Suprapubic skin (tissue), 4 donors: ENCODE measurements at places on chromosomes 1 and 21. TPM values are rescaled to one million over a fixed set of nuclear protein-coding genes. Genes with fewer than 3 reads are reported as not detected.

AMY1C gene
- total RNA-seq: not detected

HAO2 gene
- total RNA-seq: 6.6 TPM

LCE1C gene
- 1,438 TPM for total RNA-seq

EFNA1 gene
- 88.9 TPM for total RNA-seq

CHML gene
- 14.3 TPM for total RNA-seq

SUSD4 gene
- 3.3 TPM for total RNA-seq

SPRR2F gene
- total RNA-seq: not detected

CD1B gene
- total RNA-seq: not detected

DNA sequence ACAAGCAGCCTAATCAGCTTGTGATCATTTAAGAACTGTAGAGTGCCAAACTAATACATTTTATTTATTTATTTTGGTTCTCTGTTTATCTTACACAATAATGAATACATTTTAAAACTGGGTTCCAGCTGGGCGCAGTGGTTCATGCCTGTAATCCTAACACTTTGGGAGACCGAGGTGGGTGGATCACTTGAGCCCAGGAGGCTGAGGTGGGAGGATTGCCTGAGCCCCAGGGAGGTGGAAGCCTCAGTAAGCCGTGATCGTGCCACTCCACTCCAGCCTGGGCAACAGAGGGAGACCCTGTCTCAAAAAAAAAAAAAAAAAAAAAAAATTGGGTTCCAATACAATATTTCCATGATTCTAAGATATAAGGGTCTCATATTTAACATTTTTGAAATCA is 9.2 kb downstream of the FBXO28 start:
- no peak for DNase-seq

DNA sequence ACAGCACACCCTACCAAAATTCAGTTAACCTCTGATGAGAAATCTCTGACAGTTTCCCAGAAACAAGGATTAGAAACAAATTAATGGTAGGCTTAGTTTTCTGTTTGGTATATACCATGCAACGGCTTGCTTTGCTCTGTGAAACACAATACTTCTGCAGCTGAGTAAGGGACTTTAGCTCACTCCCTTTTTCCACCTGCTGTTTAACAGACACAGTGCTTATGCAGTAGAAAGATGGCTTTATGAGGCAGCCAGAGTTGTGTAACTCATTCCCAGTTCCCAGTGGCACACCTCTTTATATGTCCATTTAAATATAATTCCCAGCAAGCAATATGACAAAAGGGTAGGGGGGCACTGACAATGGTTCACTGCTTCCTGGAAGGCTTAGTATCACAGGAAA is 124.0 kb downstream of the PIGK start:
- DNase-seq: no peak

GRCh38 chr1:172345077-172345476 is 75.4 kb upstream of the C1orf105 start:
- DNase-seq: no peak

DNA sequence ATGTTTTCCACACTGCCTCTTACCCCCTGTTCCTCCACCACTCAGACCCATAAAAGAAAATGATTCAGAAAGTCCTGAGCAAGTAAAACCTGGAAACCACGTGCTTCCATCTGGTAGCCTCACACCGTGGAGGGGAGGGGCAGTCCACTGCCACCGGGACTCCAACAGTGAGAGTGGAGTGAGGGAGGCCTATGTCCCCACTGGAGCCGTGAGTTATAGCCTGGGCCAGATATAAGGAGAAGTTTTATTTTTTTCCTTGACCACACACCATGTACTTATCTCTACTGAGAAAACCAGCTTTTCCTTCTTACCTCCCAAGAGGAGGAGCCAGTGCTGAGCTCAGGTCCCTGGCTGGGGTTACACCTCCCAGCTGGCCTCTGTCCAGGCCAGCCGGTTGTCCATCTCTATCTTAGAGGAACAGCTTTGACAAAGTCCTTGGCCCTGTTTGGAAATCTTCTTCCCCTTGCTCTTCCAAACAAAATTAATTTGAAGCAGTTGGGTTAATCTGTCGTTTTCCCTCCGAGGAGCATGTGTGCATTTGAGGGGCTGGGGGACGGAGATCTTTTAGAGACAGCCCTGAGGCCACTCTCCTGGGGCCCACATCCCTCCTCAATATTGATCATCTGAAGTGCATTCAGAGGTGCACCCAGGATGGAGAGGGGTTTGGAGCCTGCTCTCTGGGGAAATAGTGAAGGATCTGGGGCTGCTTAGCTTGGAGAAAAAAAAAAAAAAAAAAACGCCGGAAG is 49.1 kb upstream of the SERBP1 start:
- DNase-seq: no peak

GRCh38 chr1:176768532-176768931 is 305.6 kb downstream of the PAPPA2 start:
- no peak for DNase-seq

GRCh38 chr1:228306275-228307217 is 98.7 kb downstream of the OBSCN start:
- DNase-seq: peak; percentile 40

DNA sequence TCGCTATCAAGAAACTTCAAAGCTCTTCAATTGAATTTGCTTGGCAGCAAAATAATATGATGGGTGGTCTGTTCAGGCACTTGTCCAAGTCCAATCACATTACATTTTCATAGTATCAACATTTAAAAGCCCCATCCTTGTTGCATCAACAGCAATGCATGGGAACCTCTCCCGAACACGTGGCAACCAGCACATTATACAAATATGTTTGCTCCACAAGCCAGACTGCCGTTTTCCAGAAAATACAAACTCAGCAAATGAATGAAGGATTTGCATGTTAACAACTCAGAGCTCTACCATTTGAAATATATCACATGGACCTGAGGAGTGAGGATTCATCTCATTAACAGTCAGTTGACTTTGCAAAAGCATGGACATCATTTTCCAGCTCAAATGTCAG is 20.0 kb upstream of the LYPLAL1 start:
- no peak for DNase-seq

DNA sequence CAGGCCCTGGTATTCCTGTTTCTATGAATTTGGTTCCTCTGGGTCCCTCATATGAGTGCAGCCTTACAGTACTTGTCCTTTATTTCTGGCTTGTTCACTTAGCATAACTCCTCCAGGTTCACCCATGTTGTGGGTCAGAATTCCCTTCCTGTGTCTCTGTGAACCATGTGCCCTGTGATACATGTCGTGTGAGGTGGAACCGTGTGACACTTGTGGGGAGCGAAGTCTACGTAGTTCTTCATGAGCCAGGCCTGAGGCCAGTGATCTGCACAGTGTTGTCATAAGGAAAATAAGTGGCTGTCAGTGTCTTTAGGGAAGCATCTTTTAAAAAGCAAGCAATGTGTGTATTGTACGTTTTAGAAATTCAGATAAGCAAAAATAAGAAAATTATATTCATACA is 122.8 kb downstream of the GALNT2 start:
- DNase-seq: no peak

- peak; percentile 56 for DNase-seq
Measured at GRCh38 chr1:234961456-234962339, 166.9 kb downstream of the TOMM20 start.

- no peak for DNase-seq
Measured at GRCh38 chr1:53057127-53057526, 4.9 kb upstream of the PODN start.

- peak; percentile 57 for DNase-seq
Measured at GRCh38 chr21:45333583-45334121, 46.0 kb upstream of the POFUT2 start.

GRCh38 chr1:184214128-184214527 is 162.6 kb downstream of the TSEN15 start:
- no peak for DNase-seq

DNA sequence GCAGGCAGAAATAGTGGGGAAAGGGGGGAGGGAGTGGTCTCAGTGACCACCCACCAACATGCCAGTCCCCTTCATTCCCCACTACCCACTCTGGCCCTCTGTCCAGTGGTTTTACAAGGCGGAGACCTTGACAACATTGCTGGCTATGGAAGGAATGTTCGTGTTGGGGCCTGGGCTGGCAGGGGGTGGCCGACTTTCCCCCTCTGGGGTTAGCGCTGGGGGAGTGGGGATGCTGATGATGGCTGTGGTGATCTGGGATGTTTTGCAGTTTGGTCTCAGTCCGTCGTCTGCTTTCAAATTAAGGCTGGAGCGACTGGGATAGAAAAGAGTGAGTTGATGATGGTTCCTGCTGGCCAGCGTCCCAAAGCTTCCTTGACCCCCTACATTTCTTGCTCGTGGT is 20.3 kb downstream of the DDX20 start:
- no peak for DNase-seq

GRCh38 chr1:219161371-219161770 is 12.3 kb upstream of the LYPLAL1 start:
- no peak for DNase-seq

- peak; percentile 27 for DNase-seq
Measured at GRCh38 chr21:45613396-45613795, 30.1 kb upstream of the PCBP3 start.

DNA sequence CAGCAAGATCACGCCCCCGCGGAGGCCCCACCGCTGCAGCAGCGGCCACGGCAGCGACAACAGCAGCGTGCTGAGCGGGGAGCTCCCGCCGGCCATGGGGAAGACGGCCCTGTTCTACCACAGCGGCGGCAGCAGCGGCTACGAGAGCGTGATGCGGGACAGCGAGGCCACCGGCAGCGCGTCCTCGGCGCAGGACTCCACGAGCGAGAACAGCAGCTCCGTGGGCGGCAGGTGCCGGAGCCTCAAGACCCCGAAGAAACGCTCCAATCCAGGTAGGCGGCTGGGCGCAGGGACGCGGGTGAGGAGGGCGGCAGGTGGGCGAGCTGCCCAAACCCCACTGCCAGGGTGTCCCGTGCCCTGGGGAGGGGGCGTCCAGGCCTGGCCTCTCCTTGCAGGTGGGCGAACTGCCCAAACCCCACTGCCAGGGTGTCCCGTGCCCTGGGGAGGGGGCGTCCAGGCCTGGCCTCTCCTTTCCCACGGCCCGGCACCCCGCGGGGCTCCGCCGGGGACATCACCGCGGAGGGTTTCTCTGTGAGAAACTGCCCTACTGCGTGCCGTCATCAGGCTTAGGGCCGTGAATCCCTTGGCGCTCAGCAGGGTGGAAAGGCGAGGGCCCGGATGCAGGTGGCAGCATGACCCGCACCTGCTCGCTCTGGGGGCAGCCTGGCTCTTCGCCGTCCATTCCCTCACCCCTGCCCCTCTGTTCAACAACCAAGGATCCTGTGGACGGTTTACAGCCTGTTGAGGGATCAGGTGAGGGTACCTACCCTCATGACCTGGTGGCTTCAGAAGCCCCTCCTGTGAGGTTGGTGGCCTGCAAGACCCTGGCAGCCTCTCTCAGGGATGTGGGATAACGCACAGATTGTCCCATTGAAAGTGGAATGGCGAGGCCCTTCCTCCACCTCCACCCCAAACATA is 534.0 kb downstream of the KIF26B start:
- DNase-seq: peak; percentile 69

GRCh38 chr1:150566589-150567340 is 12.6 kb downstream of the MCL1 start:
- DNase-seq: peak; percentile 49

DNA sequence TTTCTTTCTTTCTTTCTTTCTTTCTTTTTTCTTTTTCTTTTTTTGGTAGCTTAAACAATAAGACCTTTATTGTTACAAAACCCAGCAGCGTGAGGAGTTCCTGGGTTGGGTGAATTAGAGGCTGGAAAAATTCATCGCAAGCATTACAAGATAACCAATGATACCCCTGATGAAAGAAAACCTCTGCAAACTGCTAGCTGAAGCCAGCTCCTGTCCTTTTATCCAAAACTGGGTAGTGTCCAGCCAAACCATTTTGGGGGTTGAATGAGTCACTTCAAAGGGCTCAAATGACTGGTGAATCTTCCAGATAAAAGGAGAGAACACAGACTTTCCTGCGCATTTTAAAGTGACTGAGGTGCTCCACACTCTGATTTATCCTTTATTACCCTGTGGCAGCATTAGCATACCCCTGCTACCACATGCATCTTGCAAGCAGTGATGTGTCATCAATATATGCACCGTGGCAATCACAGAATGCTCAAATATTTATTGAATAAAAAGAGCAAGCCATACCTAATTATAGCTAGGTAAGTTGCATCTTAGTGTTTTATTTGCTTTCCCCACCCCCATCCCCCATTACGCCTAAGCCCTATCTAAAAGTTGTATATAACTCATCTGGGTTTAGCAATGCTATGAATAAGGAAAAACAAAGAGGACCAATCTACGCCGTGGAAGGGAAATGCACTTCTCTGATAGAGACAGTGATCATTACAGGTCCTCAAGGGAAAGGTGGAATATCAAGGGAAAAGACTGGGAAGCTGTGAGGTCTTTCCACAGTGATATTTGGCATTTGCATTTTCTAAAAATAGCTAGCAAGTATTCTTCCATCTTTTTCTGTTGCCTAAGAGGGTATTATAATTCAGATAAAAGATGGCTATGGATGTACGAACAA is 32.4 kb upstream of the CEP350 start:
- no peak for DNase-seq

DNA sequence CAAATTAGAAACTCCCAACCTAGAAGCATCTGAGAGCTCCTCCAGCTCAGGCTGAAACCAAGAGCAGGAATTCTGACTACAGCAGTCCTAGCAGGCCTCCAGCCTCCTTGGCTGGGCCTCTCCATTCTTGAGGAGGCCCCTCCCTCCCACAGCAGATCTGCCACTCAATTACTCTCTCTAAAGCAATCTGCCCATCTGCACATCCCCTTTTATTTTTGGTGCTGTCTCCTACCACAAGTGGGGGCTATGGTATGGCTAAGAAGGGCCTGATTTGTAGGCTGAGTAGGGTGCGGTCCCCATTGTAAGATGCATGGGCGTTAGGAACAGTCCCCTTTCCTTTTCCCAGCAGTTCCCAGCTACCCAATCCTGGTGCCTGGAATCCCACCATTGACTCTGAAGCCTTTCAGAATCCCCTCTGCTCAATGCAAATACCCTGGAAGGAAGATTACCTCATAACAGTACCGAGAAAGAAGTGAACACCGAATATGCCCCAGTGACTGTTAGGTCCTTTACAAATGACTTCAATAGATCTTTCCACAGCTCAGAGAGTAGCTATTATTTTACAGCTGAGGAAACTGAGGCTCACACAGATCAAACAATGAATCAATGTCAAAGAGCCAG is 11.6 kb upstream of the TTC39A start:
- DNase-seq: no peak

DNA sequence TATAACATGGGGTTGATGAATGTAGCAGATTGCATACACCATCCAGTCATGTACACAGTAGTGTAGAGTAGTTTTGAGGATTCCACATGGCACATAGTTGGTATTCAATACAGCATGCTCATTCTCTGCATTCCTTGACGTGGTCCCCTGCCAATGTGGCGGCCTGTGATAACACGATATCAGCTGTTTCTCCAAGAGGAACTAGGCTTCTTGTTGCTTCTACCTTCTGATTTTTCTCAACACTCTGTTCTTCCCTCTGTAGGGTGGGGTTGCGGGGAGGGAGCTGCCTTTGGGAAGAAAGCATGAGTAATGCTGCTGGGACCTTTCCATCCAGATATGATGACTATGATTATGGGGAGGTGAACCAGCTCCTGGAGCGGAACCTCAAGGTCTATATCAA is 19.4 kb downstream of the SESN2 start:
- no peak for DNase-seq
